ENCODE measurements at places on chromosomes 6 and 20.
A peak's percentile ranks its signal among the peaks of the same experiment; 100 is the strongest.

DNA sequence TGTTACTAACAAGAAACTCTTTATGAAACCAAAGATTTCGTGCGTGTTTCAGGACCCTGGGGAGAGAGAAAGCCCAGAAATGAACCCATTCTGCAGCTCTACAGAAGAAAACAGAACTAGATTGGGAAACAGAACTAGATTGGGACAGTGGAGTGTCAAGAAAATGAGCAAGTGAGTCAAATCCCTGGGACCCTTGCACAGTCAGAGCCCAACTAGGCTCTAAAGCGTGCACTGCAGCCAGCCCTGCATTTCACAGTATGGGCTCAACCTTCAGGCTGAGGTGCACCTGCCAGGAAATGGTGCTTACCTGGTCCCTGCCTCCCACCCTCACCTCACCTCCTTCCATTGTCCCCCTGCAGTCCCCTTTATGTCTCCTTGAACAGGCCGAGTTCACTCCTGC, 39.7 kb downstream of the BFSP1 start:
- DNase-seq: no peak

GRCh38 chr20:3710703-3711483, 1.5 kb downstream of the SIGLEC1 start:
- DNase-seq: peak; percentile 73

DNA sequence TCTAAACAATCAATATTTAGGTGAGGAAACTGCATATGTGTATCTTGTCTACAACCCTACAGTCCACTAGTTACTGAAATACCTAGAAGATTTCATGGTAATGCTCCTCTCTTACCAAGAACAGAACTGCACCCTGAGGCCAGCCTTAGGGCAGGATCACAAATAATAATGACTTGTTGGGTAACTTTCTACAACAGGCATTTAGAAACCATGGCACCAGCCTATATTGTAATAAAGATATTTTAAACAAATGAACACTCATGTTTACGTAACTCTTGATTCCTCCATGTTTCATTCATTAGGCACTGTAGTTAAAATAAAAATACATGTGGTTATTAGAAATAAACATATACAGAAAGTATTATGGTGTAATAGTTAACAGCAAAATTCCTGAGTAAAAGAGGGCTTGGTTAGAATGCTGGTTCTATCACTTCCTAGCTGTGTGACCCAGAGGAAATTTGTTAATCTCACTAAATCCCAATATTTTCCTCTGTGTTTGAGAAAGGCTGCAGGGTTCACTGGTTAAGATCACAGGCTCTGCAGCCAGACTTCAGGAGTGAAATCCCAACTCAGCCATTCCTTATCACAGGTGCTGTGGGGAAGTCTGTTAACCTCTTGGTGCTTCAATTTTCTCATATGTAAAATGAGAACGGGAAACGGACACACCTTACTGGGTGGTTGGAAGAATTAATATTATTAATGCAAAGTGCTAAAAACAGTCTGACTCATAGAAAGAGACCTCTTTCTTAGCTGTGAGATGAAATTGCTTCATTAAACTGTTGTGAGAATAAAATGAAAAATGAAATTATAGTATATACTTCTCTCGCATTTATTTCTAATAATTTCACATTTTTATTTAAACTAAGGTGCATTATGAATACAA, 8.5 kb downstream of the HMGN3 start:
- no peak for DNase-seq

DNA sequence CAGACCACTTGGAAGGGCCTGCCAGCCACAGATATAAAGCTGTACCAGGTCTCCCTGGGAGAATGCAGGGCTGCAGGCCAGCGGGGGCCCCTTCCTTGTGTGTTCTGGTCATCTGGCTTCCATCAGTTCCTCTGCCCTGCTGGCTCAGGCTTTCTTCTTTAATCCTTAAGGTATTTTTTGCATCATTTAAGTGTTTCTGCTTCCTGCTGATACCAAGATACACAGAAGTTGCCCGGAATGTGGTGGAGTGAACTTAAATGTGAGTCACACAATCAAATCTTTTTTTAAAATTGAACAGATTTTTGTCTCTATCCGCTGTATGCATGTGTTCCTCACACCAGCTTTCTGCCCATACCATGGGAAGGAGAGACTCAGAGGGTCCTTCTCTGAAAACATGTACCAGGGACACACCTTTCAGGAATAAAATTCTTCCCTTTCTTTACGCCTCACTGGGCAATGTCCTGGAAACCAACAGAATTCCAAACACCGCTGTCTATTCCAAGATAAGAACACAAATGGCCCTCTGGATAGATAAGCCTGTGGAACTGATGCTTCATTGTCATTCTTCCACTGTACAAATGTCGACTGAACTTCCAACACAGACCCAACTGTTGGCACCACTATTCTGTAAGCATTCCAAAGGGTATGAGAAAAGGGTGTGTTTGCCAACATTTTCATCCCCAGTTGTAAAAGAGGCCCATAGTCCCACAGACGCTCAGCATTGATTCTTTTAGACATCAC, 206.2 kb upstream of the MYLIP start:
- DNase-seq: no peak

DNA sequence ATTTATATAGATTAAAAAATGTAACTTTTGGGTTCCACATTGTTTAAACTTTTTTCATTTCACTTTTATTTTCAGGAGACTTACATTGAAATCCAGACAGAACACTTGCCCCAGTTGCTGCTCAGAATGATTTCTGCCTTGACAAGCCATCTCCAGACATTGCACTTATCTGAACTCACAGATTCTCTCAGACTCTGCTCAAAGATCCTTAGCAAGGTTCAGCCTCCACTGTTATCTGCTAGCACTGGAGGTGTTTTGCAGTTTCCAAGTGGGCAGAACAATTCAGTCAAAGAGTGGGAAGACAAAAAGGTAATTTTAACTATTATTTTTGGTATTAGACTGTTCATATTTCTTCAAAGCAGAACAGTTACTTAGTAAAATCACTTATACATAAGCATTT, 58.0 kb downstream of the DOP1A start:
- no peak for DNase-seq

GRCh38 chr6:35056952-35057351, 84.2 kb downstream of the TCP11 start:
- DNase-seq: no peak

- no peak for DNase-seq
Observed at GRCh38 chr6:142518126-142518525, 216.3 kb downstream of the ADGRG6 start.

DNA sequence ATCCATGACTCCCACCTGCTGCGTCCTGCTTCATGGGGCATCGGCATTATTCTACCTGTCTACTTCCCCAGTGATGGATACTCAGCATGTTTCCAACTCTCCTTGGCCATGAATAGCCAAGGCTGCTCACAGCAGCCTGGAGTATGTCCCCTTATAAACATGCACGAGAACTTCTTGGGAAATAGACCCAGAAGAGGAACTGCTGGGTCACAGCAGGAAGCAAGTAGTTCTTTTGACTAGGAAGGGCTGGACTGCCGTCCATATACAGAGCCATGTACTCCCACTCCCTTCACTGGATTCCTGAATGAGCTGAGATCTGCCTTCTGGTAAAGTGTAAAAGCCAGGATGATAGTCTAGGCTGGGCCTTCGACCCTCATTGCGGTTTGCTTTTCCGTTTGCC, 106.3 kb upstream of the KCNK16 start:
- DNase-seq: no peak

- peak; percentile 11 for DNase-seq
Observed at GRCh38 chr20:25178563-25179438, 16.7 kb upstream of the ENTPD6 start.

- DNase-seq: no peak
Observed at GRCh38 chr20:52309181-52309580, 117.6 kb upstream of the ZFP64 start.

DNA sequence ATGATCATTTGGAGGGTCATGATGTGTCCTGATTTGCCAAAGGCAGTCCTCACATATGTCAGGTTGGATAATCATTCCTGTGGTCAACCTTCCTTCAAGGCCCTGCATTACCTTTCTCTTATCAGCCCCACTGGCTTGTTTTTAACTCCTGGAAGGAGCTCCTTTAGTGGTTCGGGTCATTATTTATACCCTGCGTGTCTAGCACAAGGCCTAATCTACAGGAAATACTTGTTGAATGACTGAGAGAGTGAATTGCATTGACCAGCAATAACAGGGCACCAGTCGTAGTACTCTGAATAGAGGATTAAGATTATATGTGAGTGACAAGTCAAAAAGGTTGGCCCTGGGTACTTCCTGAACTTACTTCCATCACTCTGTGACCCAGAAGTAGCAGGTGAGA, 4.5 kb downstream of the HIVEP2 start:
- no peak for DNase-seq

GRCh38 chr6:18350271-18350670, 36.9 kb upstream of the RNF144B start:
- DNase-seq: no peak
